ENCODE measurements at places on chromosomes 1 and 21. TPM values are rescaled to one million over a fixed set of nuclear protein-coding genes. Genes with fewer than 3 reads are reported as not detected.

ZNF648 gene
- total RNA-seq = 0.77 TPM

PCP4L1 gene
- total RNA-seq = 0.20 TPM

GRCh38 chr1:20507248-20507563 lies 745 bp downstream of the MUL1 start:
- no peak for DNase-seq

DNA sequence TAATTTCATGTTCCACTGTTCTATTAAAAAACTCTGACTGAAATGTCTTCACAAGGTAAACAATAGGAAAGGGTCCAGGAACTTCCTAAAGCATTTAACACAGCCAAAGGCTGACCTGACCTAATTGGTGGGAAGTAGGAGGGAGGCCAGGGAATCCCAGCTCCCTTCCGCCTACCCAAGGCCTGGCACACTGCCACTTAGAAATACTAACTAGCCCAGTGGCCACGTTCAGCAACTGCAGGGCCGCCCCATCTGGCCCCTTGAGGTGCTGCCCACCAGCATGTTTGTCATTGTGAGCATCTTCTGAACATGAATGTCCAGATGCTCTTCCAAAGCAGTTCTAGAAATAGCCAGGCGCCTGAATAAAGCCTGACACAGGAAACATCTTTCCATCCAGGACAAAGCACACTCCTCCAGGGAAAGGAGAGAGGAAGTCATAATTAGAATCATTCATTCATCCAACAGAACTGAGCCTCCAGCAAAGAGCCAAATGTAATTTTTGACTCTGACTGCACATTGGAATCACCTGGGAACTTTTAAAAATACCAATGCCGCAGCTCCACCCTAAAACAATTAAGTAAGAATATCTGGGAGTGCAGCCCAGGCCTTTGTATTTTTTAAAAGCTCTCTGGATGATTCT lies 44.6 kb upstream of the BCL9 start:
- no peak for DNase-seq

DNA sequence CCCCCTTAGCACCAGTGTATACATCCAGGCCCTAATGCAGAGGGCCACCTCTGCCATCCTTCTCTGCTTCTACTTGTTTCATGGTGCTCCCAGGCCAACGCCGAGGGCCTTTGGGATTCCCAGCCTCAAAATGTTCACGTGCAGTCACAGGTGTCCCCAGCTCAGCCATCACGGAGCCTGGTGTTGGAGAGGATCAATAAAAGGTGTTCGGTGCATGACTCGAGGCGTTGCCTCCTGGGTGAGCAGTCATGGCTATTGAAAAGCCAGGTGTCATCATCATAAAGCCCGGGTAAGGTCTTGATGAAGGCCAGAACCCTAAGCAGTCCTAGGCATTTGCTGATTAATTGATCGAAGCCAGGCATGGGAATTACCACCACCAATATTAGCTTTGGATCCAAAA lies 76.1 kb downstream of the ABCA4 start:
- DNase-seq = no peak

SELP gene
- not detected for total RNA-seq

GRCh38 chr1:219189952-219190351 lies 16.3 kb downstream of the LYPLAL1 start:
- no peak for DNase-seq

DNA sequence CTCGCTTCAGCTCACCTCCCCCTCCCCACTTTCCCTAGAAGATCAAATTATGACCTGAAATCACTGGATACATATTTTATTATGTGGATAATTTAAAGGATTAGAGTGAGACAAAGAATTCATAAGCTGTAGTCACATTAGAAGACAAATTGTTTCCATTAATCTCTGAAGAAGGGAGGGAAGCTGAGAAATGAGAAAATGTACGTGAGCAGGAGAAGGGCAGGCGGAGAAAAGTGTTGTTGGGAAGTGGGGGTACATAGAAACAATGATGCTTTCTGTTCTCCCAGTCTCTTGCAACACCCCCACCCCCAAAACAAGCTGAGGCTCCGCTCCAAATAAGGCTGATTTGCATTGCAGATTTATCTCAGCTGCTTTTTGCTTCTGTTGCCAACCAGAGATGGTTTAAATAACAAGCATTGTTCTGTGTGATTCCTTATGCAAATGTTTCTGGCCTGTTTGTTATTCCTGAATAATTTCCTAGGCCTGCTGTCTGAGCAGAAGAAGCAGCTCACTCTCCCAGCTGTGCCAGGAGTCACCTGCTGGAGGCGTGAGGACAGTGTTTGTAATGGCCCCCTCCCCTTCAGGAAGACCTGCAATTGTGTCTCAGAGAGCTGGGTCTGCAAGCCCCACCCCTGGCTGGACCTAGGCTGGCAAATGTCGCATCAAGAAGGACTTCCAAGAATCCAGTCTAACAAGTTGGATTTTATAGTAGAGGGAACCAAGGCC lies 121.8 kb upstream of the TNR start:
- no peak for DNase-seq

ACTL8 gene
- total RNA-seq = not detected

TNNT2 gene
- total RNA-seq = not detected

DNA sequence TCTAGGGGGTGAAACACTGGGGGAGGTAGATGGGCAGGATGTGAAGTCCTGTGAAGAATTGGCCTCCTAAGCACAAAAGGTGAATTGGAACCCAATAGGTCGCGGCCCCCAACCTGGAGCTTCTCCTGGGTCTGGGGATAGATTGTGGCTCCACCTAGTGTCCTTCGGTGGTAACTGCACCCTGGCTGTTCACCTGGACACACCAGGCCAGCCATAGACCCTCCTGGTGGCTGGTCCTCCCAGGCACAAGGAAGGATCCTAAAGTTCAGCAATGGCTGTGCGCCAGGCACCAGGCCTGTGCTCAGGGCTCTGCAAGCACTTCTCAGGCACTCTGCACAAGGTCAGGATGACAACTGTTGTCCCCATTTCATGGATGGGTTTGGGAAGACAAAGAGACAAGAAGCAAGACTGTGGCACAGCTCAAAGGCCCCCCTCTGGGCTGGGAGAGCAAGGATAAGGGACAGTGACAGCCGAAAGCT lies 13.5 kb downstream of the ESPN start:
- peak; percentile 63 for DNase-seq

DNA sequence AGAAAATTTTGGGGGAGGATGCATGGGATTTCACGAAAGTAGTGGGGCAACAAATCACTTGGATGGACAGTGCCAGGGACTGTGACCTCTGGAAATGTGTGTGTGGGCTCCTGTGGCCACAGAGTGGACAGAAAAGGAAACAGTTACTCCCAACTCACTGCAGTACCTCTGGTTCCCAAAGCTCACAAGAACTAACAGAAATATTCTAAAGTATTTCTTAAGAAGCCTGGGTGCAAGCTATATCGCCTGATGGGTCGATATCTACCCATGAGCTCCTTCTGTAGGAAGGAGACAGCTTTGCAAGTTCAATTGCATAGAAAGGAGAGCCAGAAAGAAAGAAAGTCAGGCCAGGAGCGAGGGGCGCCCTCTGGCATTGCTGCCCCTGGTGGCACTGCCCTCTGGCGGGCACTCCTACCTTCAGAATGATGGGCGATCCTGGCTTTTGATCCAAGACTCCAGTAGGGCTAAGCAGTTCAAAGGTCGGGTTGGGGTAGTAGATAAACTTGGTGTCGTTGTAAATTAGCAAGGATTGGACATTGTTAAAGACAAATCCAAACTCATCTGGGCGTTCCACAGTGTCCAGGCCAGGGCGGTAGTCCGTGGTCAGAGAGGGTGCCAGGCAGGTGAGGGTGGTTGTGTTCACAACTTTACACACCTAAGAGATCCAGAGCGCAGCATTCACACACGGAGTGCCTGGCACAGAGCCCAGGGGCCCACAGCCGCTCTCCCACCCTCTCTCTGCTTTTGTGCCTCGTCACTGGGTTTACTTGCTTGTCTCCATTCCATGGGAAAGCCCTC lies 134.7 kb upstream of the CD34 start:
- no peak for DNase-seq

LRRC47 gene
- 57.9 TPM for total RNA-seq

S1PR1 gene
- total RNA-seq = 20.9 TPM

DNA sequence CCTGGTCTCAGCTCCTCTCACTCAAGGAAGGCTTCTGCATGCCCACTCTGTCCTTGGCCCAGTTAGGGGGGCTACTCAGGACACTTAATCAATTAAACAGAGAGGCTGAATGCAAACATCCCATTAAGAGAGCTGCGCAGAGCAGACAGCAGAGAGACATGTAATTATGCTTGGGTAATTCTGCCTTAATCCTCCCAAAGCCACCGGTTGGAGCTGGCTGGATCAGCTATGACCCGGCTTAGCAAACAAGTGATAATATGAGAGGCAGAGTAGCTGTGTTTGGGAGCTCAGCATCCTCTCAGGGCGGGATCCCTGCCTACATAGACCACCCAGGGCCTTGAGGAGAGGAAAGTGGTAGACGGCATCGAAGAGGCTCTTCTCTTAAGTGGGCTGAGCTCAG lies 183.2 kb downstream of the GRIK3 start:
- no peak for DNase-seq
